Stimulated activated CD4-positive, alpha-beta T cell treated with anti-CD3 and anti-CD28 coated beads, Interleukin-4, amount 100 ng/mL, for 24 hours (primary cell): ENCODE measurements at places on chromosomes 7 and 10.

- no peak for DNase-seq
Measured at GRCh38 chr10:55329796-55330195, 528.8 kb upstream of the PCDH15 start.

- DNase-seq = peak; percentile 25
Measured at GRCh38 chr10:47311193-47311931, 10.9 kb upstream of the GDF2 start.

DNA sequence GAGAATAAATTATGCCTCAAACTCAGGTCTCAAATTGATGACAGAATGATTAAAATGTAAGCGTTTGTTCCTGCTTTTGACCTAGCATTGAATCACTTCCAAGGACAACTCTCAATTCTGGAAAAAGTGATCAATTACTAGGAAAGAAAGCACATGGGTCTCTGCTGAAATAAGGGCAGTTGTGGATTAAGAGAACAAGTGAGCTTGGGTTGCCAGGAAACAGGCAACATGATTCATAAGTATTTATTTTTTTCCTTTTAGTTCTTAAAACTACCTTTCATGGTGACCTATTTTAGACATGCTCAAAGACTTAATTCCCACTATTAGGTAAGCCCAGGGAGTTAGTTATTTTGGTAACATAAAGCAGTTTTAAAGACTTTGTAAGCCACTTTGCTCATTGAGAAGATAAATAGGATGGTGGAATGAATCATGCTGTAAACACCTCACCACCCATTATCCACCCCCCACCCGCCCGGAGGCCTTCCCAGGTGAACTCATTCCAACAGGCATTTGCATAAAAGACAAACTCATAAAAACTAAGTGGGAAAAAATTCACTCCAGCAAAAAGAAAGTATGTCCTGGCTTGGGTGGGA is 728.3 kb downstream of the SORCS1 start:
- no peak for DNase-seq

GRCh38 chr7:123901101-123901500 is 23.9 kb upstream of the SPAM1 start:
- DNase-seq = no peak
